ENCODE measurements at places on chromosomes 13 and 19. TPM values are rescaled to one million over a fixed set of nuclear protein-coding genes. Genes with fewer than 3 reads are reported as not detected.

The LENG9 gene
- total RNA-seq = 9.0 TPM

The PEAK3 gene
- not detected for total RNA-seq

The MICOS13 gene
- total RNA-seq = 61.6 TPM

The ZNF480 gene
- 11.5 TPM for total RNA-seq

The FFAR1 gene
- not detected for total RNA-seq

The RFXAP gene
- 4.4 TPM for total RNA-seq

The C19orf12 gene
- 10.0 TPM for total RNA-seq

The IGSF23 gene
- total RNA-seq = not detected

The CHAMP1 gene
- 31.5 TPM for total RNA-seq

The PBX4 gene
- total RNA-seq = 11.6 TPM

The MAP4K1 gene
- 9.1 TPM for total RNA-seq

The POLD1 gene
- 122 TPM for total RNA-seq

The LRG1 gene
- 1.3 TPM for total RNA-seq

The NANOS3 gene
- total RNA-seq = not detected

The TUBA3C gene
- total RNA-seq = not detected

The GRIK5 gene
- total RNA-seq = 1.7 TPM

The PRR19 gene
- 0.93 TPM for total RNA-seq

The TIMM50 gene
- 111 TPM for total RNA-seq

The IRGQ gene
- total RNA-seq = 14.6 TPM

The OR7A5 gene
- not detected for total RNA-seq

The POLRMT gene
- 138 TPM for total RNA-seq

The CGB5 gene
- not detected for total RNA-seq

The ARID3A gene
- 21.8 TPM for total RNA-seq

The ANGPTL8 gene
- not detected for total RNA-seq

The BRME1 gene
- total RNA-seq = 1.7 TPM

The DAND5 gene
- total RNA-seq = 0.25 TPM

The ERVV-1 gene
- total RNA-seq = not detected

The CACNA1A gene
- 7.5 TPM for total RNA-seq

The ZNF99 gene
- total RNA-seq = not detected

Measured in HCT116 (cell line).